ENCODE measurements at places on chromosomes 11 and 22.

GRCh38 chr11:6116638-6117037 lies 9.2 kb downstream of the OR56B4 start:
- DNase-seq: no peak

DNA sequence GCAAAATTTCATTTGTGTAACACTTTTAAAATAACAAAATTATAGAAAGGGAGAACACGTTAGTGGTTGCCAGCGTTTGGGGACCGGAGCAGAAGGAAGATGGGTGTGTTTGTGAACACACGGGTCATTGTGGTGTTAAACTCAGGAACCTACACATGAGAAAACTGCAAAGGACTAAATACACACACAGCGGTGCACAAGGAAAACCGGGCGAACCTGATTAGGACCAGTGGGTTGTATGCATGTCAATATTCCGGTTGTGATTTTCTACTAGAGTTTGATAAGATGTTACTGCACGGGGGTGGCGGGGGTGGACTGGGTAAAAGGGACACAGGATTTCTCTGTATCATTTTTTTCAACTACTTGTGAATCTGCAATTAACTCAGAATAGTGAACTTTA lies 351.2 kb downstream of the OPCML start:
- DNase-seq: no peak

GRCh38 chr11:127238321-127238720 lies 237.8 kb upstream of the KIRREL3 start:
- no peak for DNase-seq

GRCh38 chr11:68450711-68451110 lies 9.8 kb upstream of the PPP6R3 start:
- no peak for DNase-seq

- DNase-seq: no peak
Observed at GRCh38 chr11:27390318-27391295, 27.6 kb upstream of the CCDC34 start.

GRCh38 chr11:72239313-72239848 lies 4.6 kb downstream of the PHOX2A start:
- DNase-seq: peak; percentile 78

DNA sequence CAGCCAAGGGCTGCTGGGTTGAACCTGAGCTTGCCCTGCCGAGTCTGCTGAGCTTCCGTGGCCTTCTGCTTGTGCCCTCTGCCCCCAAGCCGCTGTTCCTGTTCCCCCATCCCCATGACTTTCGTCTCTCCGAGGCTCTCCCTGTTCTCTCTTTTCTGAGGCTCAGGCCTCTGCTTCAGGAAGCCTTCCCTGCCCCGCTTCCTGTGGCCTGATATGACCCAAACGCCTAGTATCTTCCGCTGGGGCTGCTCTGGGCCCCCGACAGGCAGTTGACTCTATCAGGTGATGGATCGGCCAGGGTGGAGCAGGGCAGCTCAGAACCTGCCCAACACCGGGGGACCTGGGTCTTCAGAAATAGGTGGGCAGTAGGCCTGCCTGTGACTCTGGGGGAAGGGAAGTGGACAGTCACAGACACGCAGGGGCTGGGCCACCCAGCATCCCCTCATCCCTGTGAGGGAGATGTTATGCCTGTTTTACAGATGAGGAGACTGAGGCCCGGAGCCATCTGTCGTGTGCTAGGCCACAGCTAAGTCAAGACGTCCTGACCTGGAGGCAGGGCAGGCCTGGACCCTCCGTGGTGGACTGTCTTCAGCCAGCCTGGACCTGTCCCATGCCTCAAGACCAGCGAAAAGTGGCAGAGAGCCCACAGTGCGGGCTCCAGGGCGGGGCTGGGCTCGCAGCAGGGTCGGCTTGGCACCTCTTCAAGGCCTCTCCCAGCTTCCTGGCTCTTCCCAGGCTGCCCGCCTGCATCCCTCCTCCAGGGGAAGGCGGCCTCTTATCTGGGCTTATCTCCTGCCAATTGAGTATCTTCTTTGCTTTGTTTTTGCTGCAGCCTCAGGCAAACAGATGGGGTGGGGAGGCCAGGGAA lies 16.2 kb downstream of the BAD start:
- DNase-seq: peak; percentile 85

DNA sequence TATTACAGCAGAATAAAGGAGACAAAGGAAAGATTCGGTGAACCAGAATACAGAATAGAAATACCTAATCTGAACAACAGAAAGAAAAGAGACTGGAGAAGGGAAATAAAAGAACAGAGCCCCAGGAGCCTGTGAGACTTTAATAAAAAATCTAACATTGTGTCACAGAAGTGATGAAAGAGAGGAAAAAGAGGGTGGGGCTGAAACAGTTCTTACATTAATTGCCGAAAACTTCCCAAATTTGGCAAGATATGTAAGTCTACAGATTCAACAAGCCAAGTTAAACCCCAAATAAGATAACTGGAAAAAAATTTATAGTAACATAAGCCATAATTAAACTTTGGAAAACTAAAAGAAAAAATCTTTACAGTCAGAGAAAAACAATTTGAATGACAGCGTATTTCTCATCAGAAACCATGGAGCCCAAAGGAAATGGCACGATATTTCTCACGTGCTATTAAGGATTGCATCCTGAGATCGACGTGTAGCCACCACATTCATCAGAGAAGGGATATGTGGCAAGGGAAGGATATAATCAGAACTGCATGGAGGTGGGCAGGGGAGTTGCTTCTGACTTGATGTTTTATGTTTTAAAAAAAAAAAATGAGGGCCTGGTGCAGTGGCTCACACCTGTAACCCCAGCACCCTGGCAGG lies 73.9 kb downstream of the SGSM3 start:
- no peak for DNase-seq

DNA sequence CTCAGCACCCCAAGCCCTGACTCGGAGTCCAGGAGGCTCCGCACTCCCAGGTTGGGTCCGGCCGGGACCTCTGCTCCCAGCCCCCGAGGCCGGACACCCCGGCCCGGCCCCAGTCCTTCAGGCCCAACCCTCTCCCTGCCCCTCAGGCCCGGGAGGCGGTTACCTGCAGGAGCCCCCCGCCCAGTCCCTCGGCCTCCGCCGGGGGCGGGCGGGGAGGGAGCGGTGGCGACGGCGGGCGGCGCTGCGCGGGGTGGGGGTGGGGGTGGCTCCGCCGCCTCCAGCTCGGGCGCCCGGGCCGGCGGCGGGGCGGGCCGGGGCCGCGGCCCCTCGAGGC lies 310 bp downstream of the TCF20 start:
- peak; percentile 73 for DNase-seq

GRCh38 chr22:31250740-31251600 lies 38.9 kb downstream of the LIMK2 start:
- no peak for DNase-seq

- peak; percentile 93 for DNase-seq
Observed at GRCh38 chr22:39300186-39300830, 19.1 kb downstream of the RPL3 start.

- no peak for DNase-seq
Observed at GRCh38 chr11:116702772-116703385, 69.9 kb downstream of the BUD13 start.

GRCh38 chr11:111569476-111569875 lies 29.0 kb downstream of the LAYN start:
- DNase-seq: no peak

GRCh38 chr11:83971063-83971462 lies 684.9 kb upstream of the CCDC90B start:
- DNase-seq: peak; percentile 54

- no peak for DNase-seq
Observed at GRCh38 chr22:37386441-37386840, 40.8 kb downstream of the ELFN2 start.

DNA sequence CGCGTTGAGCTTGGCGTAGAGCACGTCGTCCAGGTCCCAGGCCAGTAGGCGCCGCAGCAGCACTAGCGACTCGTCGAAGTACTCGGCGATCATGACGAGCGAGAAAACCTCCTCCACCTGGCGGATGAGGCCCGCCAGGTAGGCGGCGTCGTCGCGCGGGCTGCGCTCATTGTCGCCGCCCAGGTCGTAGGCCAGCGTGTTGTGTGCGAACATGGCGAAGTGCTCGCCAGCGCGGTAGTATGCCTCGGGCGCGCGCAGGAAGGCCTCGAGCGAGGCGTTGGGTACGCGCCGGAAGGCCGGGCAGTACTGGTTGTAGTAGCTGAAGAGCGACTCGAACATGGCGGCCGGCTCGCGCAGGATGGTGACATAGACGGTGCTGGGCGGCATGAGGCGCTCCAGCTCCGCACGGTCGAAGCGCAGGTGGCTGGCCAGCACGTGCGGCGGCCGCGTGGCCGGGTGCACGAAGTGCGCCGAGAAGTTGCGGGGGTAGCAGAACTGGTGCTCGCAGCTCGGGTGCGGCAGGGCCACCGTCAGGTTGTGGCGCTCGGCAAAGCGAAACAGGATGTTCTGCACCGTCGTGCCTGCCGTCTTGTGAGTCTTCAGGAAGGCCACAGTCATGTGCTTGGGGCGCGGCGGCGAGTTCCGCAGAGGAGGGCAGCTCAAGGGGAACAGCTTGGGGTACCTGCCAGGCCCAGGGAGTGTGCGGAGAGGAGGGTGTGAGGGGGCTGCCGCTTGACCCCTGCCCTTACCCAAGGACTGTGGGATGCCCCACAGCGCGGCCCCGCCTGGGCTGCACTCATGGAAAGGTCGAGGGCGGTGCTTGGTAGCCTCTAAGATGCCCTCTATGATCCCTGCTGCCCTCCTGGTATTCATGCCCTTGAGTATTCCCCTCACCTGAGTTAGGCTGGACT lies 5.7 kb downstream of the GAL3ST3 start:
- no peak for DNase-seq

DNA sequence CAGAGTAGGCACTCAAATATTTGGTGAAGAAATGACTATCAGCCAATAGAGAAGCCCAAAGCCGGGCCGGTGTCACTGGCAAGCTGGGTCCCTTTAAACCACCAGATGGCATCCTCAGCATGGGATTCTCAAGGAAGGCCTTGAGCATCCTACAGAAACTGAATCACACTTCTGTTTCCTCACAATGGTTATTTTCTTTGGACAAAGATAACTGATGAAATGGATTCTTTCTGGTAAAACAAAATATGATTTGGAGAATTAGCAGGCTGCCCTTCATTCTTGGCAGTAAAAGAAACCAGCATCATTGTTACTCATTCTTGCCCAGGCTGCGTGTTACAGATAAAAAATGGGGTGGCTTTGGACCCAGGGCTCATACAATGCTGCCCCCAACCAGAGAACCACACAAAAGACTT lies 30.3 kb upstream of the ASPHD2 start:
- peak; percentile 82 for DNase-seq

DNA sequence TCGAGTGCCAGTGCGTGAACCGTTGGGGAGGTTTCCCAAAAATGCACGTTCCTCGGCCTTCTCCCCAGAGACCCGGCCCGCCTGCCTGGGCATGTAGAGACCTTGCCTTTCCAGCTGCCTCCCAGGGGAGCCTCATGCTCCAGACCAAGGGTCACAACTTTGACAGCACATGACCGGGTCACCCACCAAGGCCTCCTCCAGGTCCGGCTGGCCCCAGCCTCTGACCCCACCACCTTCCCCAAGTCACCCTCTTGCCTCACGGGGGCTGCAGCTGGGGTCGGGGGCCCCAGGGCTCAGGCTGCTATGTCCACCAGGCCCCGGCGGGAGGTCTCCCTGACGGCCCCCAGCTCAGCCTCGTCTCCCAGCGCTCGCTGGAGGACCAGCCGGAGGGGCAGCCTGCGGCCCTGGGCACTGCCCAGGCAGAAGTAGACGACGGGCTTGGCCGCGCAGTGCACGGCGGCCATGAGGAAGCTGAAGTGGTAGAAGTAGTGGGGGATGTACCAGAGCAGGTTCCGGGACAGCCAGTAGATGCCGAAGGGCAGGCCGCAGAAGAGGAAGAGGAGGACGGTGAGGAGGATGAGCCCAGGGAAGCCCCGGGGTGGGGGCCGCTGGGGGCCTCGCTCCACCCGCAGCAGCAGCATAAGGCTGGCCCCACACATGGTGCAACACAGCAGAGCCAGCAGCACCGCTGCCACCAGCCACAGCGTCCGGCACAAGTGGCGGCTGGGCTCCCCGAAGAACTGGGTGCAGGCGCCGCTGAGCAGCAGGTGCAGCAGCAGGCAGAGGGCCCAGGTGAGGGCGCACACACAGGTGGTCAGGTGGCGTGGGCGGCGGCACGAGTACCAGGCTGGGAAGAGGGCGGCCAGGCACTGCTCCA lies 4.4 kb downstream of the MRGPRE start:
- peak; percentile 46 for DNase-seq

GRCh38 chr11:59615120-59615636 lies 396 bp downstream of the OSBP start:
- DNase-seq: peak; percentile 71

DNA sequence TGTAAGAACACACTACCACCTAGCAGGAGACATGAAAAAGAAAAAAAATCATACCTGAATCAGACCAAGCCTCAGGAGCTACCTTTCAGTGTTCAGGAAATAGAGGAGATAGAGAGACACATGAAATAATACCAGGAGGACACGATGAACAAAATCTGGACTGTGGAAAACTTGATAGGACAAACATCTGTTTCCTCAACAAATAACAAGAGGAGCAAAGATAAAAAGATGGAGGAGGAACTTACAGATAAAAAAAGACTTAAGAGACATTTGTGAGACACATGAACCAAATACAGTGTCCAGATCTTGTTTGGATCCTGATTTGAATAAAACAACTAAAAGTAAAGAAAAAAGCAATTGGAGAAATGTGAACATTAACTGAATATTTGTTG lies 12.4 kb upstream of the KCNE3 start:
- no peak for DNase-seq

GRCh38 chr11:68090706-68091105 lies 30.5 kb downstream of the CHKA start:
- DNase-seq: no peak

GRCh38 chr22:37771081-37771480 lies 36.7 kb upstream of the GCAT start:
- DNase-seq: no peak

DNA sequence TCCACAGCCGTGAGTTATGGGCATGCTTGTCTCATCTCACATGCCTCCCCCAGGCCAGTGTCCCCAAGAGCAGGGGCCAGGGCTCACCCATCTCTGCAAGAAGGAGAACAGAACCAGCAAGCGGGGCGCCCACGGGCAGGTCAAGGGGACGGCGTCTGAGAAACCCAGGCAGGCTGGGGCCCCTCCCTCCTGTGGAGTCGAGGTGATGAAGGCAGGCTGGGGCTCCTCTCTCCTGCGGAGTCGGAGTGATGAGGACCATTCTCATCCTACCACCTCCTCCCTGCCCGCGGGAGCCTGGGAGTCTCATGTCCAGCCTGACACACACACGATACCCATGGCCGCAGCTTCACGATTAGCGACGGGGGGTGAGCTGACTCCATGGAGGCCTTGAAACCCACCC lies 141.9 kb downstream of the CTTN start:
- no peak for DNase-seq

GRCh38 chr11:75603791-75604736 lies 42.0 kb downstream of the SERPINH1 start:
- DNase-seq: no peak

DNA sequence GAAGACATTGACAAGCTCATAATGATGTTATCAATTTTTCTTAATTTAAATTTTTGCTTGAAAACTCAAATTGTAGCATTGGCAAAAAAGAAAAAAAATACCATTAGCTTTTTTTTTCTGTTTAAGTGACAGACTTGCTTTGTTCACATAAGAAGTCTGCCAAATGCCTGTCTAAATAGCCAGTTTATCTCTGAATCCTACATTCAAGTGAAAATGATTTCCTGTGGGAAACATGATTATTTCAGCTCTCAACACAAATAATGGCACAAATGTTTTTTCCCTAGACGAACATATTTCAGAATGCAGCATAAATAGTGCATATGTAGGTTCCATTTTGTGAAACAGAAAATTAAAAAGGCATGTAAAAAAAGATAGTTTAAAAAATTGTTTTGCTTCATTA lies 23.5 kb downstream of the TYR start:
- no peak for DNase-seq

- no peak for DNase-seq
Observed at GRCh38 chr11:41456269-41456668, 3.2 kb downstream of the LRRC4C start.

- DNase-seq: no peak
Observed at GRCh38 chr11:113023228-113023627, 62.0 kb downstream of the NCAM1 start.
